Activated CD8-positive, alpha-beta memory T cell treated with anti-CD3 and anti-CD28 coated beads for 1 hour (primary cell): ENCODE measurements at places on chromosomes 6 and 20.

- DNase-seq = no peak
These were observed 264.0 kb downstream of the FOXA2 start for GRCh38 chr20:22320245-22320915.

GRCh38 chr6:26017632-26017966 lies 55.0 kb downstream of the TRIM38 start:
- peak; percentile 35 for DNase-seq

DNA sequence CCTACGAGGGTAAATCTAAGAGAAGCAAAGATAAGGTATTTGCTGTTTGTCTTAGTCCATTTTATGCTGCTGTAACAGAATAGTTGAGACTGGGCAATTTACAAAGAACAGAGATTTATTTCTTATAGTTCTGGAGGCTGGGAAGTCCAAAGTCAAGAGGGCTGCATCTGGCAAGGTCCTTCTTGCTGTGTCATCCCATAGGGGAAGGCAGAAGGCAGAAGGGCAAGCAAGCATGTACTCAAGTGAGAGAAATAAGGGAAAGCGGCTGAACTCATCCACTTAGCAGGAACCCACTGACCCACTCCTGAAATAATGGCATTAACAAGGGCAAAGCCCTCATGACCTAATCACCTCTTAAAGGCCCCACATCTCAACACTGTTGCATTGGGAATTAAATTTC lies 102.7 kb downstream of the AGPAT4 start:
- no peak for DNase-seq

DNA sequence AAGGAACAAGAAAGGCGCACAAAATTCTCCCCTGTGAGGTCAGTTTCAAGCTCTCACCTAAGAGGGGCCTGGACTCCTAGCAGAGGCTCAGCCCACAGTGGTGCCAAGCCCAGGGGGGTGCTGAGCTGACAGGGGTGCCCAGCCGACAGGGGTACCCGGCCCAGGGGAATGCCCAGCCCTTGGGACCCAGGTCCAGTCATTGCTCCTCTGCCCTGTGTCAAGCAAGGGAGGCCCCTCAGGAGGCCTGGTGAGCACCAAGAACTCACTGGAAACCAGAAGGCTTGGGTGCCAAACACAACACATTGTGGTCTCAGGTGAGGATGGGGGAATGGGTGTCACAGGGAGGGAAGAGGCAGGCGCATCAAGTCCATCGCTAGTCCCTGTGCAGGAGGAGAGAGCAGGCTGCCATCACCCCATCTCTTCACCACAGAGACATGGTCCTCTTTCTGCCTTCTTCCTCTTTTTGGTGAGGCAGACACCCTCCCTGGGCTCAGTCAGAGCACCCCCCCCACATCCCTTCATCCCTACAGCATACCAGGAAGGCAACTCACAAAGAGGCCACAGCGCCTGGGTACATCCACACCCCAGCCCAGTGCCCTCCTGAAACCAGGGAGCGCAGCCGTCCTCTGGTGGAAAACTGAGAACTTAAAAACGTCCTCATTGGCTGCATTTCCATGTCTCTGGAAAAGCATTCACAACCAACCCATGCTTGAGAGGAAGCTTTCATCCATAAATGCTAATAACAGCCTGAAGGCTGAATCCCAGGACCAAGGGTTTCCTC lies 111.3 kb downstream of the BANF2 start:
- DNase-seq = no peak

DNA sequence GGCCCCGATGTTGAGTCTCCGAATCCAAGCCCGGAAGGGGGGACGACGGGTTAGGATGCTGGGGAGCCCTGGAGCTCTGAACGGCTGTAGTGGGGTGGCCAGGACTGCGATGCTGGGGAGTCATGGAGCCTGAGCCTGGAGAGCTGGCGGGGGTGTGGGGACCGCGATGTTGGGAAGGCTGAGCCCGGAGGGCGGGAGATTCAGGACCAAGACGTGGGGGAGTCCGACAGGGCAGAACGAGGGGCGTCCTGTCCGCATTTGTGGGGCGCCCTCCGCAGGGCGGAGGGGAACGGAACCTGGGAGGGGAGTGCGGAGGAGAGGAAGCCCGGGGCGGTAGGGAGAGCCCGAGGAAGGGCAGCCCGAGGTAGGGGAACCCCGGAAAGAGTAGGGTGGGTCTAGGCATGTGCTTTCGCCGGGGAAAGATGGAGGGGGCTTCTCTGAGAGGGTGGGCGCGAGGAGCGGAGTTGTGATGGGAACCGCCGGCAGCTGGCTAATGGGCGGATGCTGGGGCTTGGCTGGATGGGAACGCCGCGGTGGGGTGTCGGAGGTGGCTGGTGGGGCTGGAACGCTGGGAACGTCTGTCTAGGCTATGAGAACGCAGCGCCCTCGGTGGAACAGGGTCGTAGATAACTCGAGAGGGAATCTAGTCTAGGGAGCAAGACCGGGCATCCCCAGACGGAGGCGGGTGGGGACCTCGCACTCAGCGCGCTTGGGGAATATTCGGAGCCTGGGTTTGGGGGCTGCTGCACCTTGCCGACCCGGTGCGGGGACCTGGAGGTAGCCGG lies 684 bp downstream of the PAQR8 start:
- DNase-seq = no peak

GRCh38 chr20:15077733-15078250 lies 740.4 kb upstream of the FLRT3 start:
- no peak for DNase-seq

- no peak for DNase-seq
These were observed 90.6 kb downstream of the ATXN1 start for GRCh38 chr6:16670617-16671051.

GRCh38 chr6:169918239-169918953 lies 167.0 kb downstream of the ERMARD start:
- DNase-seq = no peak

- DNase-seq = no peak
These were observed 171.6 kb downstream of the FOXC1 start for GRCh38 chr6:1781152-1781816.

- no peak for DNase-seq
These were observed 63.6 kb downstream of the NCOA7 start for GRCh38 chr6:125854355-125854754.

GRCh38 chr6:131762984-131763383 lies 44.8 kb upstream of the ENPP1 start:
- no peak for DNase-seq

- DNase-seq = no peak
These were observed 22.8 kb upstream of the KHDC1 start for GRCh38 chr6:73285674-73286283.

GRCh38 chr20:347317-347639 lies 367 bp downstream of the NRSN2 start:
- DNase-seq = no peak

- DNase-seq = no peak
These were observed 25.8 kb upstream of the IBTK start for GRCh38 chr6:82273295-82273694.

- DNase-seq = no peak
These were observed 26.1 kb downstream of the NPEPL1 start for GRCh38 chr20:58718729-58719128.

DNA sequence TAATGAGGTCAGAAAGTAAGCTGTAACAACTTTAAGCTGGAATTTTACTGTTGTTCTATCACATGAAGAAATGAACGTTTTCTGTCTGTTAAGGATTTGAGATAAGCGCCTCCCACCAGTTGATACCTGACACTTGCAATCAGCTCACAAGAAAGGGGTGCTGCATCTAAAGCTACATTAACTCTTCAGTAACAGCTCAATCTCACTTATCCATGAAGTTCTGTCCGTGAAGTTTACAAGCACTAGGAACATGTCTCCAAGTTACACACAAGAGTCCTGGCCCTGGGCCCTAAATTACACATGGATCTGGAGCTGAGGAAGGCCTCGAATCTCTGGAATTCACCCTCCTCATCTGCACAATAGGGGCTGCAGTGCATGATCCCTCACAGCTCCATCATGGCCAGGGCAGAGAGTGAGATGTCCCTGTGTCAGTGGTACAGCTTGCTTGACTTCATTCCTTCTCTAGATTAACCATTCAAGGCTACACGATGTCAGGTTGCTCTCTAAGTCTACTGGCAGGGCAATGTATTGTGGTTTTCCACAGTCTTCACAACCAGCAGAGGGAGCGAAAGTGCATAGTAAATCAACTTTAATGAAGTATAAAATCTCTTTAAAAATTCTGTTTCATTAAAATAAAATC lies 182.4 kb upstream of the MCHR2 start:
- no peak for DNase-seq

GRCh38 chr6:126661646-126662045 lies 321.7 kb downstream of the CENPW start:
- DNase-seq = no peak

DNA sequence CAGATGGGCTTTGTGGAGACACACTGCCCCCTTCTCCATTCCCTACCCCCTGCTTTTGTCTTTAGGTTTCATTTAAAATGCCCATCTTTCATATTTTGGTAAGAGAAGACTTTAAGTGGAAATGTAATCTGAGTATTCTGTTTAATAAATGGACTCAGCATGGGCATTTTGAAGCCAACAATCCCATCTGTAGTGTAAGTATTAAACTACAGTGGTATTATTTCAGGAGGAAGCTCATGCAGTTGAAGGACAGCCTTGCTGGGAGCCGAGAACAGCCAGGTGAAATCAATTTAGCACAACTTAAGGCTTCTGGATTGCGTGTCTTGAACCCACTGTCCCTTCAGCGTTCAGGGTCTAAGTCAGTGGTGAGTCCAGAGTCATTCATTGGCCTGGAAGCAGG lies 63.5 kb downstream of the AKAP12 start:
- no peak for DNase-seq
